Kidney (tissue), 22 donors: ENCODE measurements at places on chromosomes 2 and 18. TPM values are rescaled to one million over a fixed set of nuclear protein-coding genes. Genes with fewer than 3 reads are reported as not detected.

The TUBA3D gene
- total RNA-seq: not detected

The COL4A4 gene
- 53.3 TPM for total RNA-seq

The ITSN2 gene
- 72.8 TPM for total RNA-seq

The CYTIP gene
- 24.0 TPM for total RNA-seq

The SLC9A4 gene
- total RNA-seq: 2.8 TPM

The C1GALT1C1L gene
- total RNA-seq: 1.9 TPM

The UGT1A5 gene
- total RNA-seq: 2.1 TPM

The CACNB4 gene
- total RNA-seq: 2.2 TPM

The ZNF804A gene
- total RNA-seq: 0.19 TPM

The SRD5A2 gene
- 0.22 TPM for total RNA-seq

The CXCR1 gene
- total RNA-seq: 0.09 TPM

- DNase-seq: no peak
These were observed 15.2 kb downstream of the EHD3 start for GRCh38 chr2:31249009-31249690.

DNA sequence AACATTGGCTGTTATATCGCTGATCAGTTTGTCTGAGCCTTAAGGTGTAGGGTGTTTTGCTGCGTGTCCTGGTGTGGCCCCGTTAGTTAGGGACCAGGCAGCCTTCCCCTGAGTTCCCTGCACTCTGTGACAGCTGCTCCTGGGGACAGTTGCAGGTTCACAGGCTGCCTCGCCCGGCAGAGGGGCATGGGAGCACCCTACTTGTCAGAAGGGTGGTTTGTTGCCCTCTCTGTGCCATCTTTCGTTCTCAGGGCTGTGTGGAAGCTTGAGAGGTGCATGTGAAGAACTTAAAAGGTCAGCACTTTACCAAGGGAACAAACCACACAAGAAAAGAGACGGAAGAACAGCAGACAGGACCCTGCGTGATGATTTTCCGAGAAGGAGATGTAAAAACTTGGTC, 159.6 kb downstream of the LDLRAD4 start:
- no peak for DNase-seq

GRCh38 chr2:85621338-85621737, 5.4 kb downstream of the USP39 start:
- DNase-seq: no peak

DNA sequence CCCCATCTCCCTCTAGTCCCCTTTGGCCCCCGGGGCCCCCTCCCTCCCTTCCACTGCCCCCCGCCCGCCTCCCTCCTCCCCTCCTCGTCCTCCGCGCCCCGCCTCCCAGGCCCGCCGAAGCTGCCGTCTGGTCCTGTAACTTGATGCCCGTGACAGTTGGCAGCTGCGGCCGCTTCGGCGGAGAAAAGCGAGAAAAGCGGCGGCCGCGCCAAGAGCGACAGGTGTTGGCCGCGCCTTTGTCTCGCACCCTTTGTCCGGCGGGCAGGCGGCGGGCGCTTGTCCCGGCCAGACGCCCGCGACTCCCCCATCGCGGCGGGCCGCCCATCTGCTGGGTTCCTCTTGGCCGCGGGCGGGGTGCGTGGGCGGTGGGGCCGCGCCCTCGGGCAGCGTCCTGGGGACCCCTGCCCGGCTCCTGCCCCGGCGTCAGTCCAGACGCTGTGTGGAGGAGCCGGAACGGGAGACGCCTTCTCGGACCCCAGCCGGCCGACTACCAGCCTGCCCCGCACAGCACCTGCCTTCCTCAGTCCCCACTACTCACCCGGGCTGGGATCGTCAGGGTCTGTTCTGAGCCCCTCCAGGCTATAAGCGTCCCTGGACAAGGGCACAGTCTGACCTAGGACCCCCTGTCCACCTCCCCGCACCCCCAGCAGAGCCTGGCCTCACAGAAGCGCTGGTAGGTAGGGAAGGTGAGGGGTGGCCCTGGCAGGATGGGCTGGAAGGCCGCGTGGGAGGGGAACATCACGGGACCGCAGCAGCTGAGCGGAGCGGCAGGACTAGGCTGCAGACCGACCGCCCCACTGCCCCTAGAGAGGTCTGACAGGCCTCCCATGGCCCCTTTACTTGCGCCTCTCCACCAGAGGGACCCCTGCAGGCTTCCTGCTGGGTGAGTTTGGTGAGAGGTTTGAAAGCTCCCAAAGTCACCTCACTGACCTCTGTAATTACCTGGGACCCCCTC, 1.2 kb upstream of the HES6 start:
- peak; percentile 91 for DNase-seq

DNA sequence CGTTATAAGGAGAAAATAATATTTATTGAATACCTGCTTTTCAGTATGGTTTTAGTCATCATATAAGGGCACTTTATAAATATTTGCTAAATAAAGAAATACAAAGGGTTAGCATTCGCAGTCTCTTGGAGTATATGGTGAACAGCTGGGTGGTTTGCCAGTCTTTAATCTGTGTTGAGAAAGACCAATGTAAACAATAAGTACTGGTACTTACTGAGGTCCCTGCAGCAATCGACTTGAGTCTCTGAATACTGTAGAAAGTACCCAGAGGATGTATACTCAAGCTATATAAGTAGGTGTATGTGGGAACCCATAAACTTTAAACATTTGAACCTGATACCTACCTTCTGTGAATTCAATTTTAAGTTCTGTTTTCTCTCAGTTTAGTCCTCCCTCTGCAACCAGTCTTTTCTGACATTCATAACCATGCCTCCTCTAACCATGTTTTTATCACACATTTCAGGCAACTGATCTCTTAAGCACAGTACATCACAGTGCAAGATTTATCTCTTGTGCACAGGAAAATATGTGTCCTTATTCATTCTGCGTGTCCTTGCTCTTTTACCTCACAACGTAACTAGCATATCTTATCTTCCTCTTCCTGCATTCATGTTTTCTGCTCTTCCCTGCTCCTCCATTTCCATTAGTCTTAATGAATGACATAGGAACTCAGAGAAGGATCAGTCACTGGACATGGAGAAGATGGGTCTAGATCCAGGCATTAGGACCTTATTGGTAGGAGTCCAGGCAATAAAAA, 21.7 kb downstream of the C18orf63 start:
- no peak for DNase-seq

DNA sequence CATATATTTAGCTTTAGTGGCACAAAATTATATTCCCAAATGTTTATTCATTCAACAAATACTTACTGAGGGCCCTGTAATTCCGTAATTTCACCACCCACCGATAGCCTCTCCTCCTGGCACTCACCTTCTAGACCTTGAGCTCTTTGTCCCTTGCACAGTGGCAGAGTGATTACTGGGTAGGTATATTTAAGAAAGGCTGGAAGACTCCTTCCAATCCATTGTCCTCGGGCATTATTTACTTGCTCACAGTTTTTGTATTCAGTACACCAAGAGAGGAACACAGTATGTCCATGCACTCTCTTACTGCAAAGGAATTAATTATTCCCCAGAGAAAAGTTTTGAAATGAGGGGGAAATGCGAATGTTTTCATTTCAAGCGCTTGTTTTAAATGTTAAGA, 1.1 kb upstream of the CDCA7 start:
- DNase-seq: no peak

DNA sequence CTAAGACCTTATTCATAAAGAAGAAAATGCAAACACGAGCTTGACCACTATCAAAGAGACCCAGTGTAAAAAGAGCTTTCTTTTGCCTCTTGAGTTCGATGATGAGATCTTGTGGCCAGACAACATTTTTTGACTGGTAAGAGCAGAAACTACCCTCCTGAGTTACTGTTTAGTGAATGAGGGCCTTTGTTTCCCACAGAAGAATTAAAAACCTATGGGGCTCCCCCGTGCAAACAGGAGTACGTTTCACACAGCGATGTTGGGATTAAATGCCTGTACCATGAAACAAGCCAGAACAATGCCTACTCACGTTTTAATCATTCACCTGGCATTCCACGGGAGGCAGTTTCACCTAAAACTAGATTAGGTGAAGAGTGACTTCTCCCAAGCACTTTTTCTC, 36.0 kb downstream of the MYCN start:
- DNase-seq: no peak

GRCh38 chr2:18704276-18704675, 114.9 kb upstream of the NT5C1B start:
- no peak for DNase-seq

DNA sequence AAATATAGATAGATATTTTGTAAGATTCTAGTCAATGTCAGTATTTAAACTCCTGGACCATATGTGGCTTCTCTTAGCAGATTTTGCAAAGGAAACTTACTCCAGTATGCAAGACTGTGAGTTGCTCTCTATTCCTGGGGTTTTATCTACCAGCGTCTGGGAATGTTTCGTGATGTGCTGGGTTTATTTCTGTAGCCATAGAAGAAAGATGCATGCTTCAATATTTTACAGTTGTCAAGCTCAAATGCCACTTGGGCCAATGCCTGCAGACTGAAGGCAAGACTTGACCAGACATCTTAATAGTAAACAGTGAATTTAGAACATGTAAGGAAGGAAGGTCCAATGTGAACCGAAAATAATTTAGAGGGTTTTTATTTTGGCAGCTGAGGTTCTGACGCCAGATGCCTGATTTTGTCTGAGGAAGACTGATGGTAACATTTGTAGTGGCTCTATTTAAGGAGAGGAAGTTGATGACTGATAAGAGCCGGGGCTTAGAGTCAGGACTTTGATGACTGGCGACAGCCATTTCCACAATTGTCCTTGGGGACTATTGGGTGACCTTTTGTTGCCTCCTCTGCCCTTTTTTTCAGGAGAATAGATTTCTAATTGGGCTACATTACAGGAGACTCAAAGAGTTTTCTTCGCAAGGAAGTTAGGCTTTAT, 154.3 kb downstream of the RAPGEF4 start:
- no peak for DNase-seq

DNA sequence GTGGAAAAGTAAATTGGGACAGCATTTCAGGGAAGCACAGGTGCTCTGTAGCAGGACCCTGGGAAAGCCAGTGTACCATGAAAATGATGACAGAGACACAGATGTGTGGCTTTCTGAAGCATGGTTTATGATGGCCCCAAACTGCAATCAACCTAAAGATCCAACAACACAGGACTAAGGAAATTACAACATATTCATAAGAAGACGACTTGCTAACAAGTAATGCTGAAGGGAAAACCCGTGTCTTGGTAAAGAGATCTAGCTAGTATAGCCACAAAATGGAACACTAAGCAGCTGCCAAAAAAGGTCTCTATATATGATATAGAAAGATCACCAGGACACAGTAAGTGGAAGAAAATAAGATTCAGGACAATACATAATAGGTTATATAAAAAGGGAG, 53.2 kb downstream of the UXS1 start:
- no peak for DNase-seq

- DNase-seq: peak; percentile 55
These were observed 112.2 kb downstream of the OSBPL6 start for GRCh38 chr2:178306352-178307073.

GRCh38 chr2:196851088-196851487, 41.9 kb upstream of the C2orf66 start:
- no peak for DNase-seq

DNA sequence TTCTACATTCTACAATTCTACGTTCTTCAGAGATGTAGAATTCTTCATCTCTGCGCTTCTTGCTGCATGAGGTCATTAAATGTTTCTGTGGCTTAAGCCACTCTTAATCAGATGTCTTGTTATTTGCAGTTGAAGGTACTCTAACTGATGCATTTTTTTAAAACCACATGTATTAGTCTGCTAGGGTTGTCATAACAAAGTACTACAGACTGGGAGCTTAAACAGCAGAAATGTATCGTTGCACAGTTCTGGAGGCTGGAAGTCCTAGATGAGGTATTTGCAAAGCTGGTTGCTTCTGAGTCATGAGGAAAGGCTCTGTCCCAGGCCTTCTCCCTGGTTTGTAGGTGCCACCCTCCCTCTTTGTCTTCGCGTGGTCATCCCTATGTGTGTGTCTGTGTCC, 176.3 kb upstream of the GLI2 start:
- no peak for DNase-seq

DNA sequence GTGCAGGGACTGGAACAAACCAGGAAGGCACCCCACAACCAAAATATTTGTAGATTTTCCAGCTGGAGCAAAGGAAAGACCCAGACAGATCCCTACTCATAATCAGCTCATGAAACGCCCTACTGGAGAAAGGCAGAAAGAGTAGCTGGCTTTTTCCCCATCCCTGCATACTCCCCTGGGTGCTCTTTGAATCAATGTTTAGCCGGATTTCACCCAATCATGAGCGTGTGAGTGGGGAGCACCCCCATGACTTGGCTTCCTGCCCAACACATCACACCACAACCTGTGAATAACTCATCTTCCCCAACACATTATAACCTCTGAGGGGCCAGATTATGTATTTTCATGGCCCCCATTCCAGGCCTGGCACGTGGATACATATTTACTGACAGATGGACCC, 35.1 kb upstream of the SLC14A1 start:
- no peak for DNase-seq

GRCh38 chr2:26456440-26457250, 21.3 kb downstream of the OTOF start:
- no peak for DNase-seq

- DNase-seq: no peak
These were observed 16.8 kb upstream of the NEUROD1 start for GRCh38 chr2:181697126-181697525.

GRCh38 chr2:78260861-78261260, 738.7 kb upstream of the LRRTM4 start:
- no peak for DNase-seq
